Esophagus muscularis mucosa (tissue), 4 donors: ENCODE measurements at places on chromosomes 12 and 14. TPM values are rescaled to one million over a fixed set of nuclear protein-coding genes. Genes with fewer than 3 reads are reported as not detected.

- H3K36me3 ChIP-seq = no peaks in the 10 kb centered on the region
- H3K27me3 ChIP-seq = no peaks in the 10 kb centered on the region
- no peak overlapping the region for H3K4me3 ChIP-seq
- peak; percentile 87 for DNase-seq
- H3K27ac ChIP-seq = no peak overlapping the region
These were observed 1079.4 kb downstream of the TMEM121 start for GRCh38 chr14:106605548-106606448.

GRCh38 chr14:105589161-105589925 is 63.0 kb downstream of the TMEM121 start:
- no peak overlapping the region for H3K4me3 ChIP-seq
- no peaks in the 10 kb centered on the region for H3K36me3 ChIP-seq
- no peak for DNase-seq

Gene TFCP2
- 11.3 TPM for total RNA-seq

DNA sequence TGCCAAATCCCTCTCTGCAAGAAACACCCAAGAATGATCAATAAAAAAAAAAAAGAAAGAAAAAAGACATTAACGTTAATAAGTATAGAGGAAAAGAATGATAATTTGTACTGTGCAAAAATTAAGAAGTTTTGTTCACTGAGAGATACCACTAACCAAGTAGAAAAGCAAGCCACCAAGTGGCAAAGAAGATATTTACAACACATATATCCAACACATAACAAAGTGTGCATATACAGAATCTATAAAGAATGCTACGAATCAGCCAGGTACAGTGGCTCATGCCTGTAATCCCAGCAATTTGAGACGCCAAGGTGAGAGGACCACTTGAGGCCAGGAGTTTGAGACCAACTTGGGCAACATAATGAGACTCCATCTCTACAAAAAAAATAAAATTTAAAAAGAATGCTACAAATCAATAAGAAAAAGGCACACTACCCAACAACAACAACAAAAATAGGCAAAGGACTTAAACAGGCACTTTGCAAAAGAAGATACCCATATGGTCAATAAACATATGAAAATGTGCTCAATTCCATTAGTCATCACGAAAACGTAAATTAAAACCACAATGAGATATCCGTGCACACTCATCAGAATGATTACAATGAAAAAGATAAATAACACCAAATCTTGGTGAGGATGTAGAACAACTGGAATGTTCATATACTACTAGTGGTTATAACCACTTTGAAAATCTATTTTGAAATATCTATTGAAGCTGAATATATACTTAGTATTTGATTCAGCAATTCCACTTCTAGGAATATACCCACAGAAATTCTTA is 19.8 kb downstream of the GALNT4 start:
- H3K4me3 ChIP-seq = no peak overlapping the region
- no peak overlapping the region for H3K27ac ChIP-seq
- DNase-seq = no peak
- no peaks in the 10 kb centered on the region for H3K27me3 ChIP-seq

Gene EIF2S3B
- total RNA-seq = 0.45 TPM

Gene JAG2
- 11.3 TPM for total RNA-seq

- no peak overlapping the region for H3K27ac ChIP-seq
- H3K36me3 ChIP-seq = no peaks in the 10 kb centered on the region
- no peaks in the 10 kb centered on the region for H3K27me3 ChIP-seq
- DNase-seq = no peak
- H3K4me3 ChIP-seq = no peak overlapping the region
These were observed 84.1 kb downstream of the BCL11B start for GRCh38 chr14:99187858-99188257.

DNA sequence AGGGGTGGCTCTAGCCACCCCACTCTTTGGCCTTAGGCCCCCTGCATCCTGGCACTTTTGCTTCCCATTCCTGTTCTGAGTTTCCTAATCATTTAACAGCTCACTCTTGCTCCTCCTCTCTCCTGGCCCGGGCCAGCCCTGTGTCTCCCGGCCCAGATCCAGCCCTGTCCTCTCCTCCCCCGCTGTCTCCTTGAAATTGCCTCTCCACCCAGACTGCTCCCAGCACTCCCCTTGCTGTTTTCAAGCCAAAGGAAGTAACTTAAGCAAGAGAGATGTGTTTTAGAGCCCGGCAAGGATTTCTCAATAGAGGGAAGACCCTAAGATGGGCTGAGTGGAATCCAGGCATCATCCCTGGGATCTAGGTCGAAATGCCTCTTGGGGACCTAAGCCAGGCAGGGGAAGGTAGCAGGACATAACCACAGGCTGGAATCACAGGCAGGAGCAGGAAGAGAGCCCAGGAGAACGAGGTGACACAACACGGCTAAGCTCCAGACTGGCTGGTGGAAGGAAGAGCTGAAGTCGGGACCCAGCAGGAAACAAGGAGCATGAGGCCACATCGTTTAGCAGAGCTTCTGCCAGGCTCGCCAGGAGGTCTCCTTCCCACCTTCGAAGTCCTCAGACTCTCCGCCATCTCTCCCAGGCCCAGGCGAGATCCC is 2.0 kb upstream of the LRP1-AS start:
- peak overlapping the region; percentile 79 for H3K27ac ChIP-seq
- H3K27me3 ChIP-seq = no peaks in the 10 kb centered on the region

DNA sequence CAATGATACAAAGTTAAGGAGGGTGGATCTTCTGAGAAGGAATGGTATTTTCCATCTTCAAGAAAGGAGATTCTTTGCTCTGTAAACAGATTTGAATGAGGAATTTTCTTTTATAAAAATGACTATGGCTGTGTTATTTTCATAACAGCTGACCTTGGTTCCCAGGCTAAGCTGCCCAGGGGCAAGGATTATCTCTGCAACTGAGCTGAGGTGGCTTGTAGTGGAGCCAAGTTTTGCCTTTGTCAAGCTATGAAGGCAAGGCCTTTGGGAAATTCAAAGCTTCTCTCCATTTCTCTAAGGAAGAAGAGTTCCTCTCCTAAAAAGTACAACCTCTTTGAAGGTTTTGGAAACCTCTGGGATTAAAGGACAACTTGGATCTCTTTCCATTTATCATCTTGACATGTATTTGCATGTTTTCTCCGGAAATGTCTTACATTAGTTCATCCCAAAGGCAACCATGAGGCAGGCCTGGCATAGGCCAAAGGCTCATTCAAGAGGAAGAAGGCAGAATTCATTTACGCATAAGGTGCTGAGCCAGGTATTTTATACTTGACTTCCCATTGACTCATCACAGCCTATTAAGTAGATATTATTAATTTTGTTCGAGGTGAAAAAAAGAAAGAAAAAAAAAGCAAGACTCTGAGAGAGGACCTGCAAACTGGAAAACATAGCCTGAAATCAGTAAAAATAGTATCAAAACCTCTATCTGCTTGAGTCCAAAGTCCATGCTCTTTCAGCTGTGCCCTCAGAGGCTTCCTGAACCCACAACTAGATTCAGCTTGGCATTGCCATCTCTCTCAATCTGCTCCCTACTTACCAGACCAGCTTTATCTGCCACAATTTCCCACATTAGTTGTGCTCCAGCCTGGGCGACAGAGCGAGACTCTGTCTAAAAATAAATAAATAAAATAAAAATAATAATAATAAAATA is 24.0 kb upstream of the CKAP4 start:
- H3K36me3 ChIP-seq = no peaks in the 10 kb centered on the region
- H3K27ac ChIP-seq = no peak overlapping the region
- DNase-seq = peak; percentile 8
- H3K4me3 ChIP-seq = no peak overlapping the region
- no peaks in the 10 kb centered on the region for H3K27me3 ChIP-seq

DNA sequence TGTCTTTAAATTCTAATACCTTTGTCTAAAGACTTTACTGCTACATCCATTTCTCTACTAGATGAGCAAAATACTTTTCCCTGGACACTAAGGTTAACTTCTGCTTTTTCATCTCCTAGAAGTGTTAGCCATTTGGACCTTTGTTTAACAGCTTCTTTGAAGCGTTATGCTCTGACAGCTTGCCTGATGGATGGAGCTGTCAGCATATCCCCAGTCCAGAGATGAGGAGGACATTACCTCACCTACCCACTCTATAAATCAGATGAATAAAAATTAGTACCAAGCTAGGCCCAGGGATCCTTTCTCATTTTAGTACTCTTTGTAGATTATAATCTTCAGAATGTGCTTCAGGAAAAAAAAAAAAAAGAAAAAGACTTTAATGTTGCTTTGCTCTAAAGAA is 222.7 kb downstream of the PELI2 start:
- DNase-seq = no peak
- no peaks in the 10 kb centered on the region for H3K36me3 ChIP-seq
- H3K4me3 ChIP-seq = no peak overlapping the region
- no peak overlapping the region for H3K27ac ChIP-seq
- no peaks in the 10 kb centered on the region for H3K27me3 ChIP-seq

DNA sequence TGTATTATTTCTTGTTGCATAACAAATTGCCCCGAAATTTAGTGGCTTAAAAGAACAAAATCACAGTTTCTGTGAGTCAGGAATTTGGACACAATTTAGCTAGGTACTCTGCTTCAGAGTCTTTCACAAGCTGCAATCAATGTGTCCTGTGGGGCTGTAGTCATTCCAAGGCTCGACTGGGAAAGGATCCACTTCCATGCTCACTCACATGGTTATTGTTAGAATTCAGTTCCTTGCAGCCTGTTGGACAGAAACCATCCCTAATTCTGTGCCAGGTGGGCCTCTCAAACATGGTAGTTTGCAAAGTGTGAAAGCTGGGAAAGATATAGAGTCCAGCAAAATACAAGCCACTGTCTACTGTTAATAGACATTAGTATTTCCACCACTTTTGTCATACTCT is 59.7 kb upstream of the ARID2 start:
- no peak overlapping the region for H3K27ac ChIP-seq
- no peak for DNase-seq
- H3K27me3 ChIP-seq = no peaks in the 10 kb centered on the region
- H3K4me1 ChIP-seq = peaks cover 34% of the 10 kb centered on the region
- no peak overlapping the region for H3K4me3 ChIP-seq
- no peaks in the 10 kb centered on the region for H3K36me3 ChIP-seq

GRCh38 chr14:93073910-93074769 is 41.6 kb downstream of the ITPK1 start:
- no peak for DNase-seq
- peaks cover 96% of the 10 kb centered on the region for H3K4me1 ChIP-seq
- H3K36me3 ChIP-seq = no peaks in the 10 kb centered on the region
- H3K27me3 ChIP-seq = no peaks in the 10 kb centered on the region

GRCh38 chr12:75876832-75877762 is 154.5 kb downstream of the PHLDA1 start:
- H3K36me3 ChIP-seq = no peaks in the 10 kb centered on the region
- no peak overlapping the region for H3K27ac ChIP-seq
- no peaks in the 10 kb centered on the region for H3K4me1 ChIP-seq

GRCh38 chr12:131607658-131608447 is 103.0 kb upstream of the SFSWAP start:
- H3K27ac ChIP-seq = no peak overlapping the region
- DNase-seq = no peak
- no peak overlapping the region for H3K4me3 ChIP-seq
- H3K4me1 ChIP-seq = peaks cover 7% of the 10 kb centered on the region
- peaks cover 19% of the 10 kb centered on the region for H3K27me3 ChIP-seq

DNA sequence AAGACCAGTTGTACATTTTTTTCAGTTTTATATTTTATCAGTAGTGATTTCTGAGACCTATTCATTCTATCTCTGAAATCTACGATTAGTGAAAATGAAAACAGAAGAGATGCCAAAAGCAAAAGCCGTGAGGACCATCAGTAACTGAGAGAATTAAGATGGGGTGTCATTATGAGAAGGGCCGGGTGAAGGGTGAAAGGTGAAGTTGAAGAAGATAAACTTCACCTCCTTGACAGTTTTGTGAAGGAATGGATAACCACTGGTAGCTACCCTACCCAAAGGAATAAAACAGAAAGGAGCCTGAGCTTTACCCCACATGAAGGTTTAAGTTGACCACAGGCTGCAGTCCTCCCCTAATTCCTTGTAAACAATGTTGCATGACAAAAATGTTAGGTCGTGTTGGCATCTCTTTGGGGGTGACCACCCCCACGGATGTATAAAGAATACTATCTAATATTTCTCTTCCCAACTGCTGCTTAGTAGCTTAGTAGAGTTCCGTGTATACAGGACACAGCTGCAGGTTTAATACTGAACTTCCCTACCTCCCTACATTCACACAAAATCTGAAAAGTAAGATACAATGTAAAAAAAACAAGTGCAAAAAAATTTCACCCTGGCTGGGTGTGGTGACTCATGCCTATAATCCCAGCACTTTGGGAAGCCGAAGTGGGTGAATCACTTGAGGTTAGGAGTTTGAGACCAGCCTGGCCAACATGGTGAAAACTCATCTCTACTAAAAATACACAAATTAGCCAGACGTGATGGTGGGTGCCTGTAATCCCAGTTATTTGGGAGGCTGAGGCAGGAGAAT is 23.9 kb downstream of the GPR19 start:
- H3K4me3 ChIP-seq = no peak overlapping the region
- H3K36me3 ChIP-seq = no peaks in the 10 kb centered on the region
- no peak overlapping the region for H3K27ac ChIP-seq
- no peaks in the 10 kb centered on the region for H3K27me3 ChIP-seq

Gene SMIM41
- 2.9 TPM for total RNA-seq

DNA sequence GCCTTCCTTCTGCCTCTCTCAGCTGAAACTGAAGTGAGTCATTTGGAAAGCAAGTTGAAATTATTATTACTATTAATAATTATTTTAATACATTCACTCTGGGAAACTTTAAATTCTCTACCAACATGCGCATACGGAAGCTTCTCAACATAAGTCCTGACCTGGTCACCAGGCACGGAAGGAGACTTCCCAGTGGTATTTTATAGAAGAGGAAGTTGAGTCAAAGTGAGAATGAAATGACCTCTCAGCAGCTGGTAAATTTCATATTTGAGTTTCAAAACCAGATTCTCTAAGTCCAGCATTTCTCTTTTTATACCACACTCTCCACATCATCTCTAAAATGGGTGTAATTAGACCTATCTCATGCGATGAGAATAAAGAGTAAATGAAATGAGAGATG is 747.4 kb downstream of the VRK1 start:
- H3K4me1 ChIP-seq = no peaks in the 10 kb centered on the region
- no peaks in the 10 kb centered on the region for H3K36me3 ChIP-seq
- no peak for DNase-seq
- no peaks in the 10 kb centered on the region for H3K27me3 ChIP-seq

- no peak overlapping the region for H3K4me3 ChIP-seq
- no peaks in the 10 kb centered on the region for H3K4me1 ChIP-seq
- H3K27ac ChIP-seq = no peak overlapping the region
- peaks cover 70% of the 10 kb centered on the region for H3K36me3 ChIP-seq
These were observed 46.5 kb downstream of the CAND1 start for GRCh38 chr12:67315661-67316060.

Gene CD163
- 213 TPM for total RNA-seq

Gene SLC10A1
- not detected for total RNA-seq

GRCh38 chr12:4434301-4434700 is 11.3 kb downstream of the FGF6 start:
- H3K27ac ChIP-seq = no peak overlapping the region
- no peaks in the 10 kb centered on the region for H3K4me1 ChIP-seq
- DNase-seq = no peak
- H3K27me3 ChIP-seq = no peaks in the 10 kb centered on the region
- H3K36me3 ChIP-seq = no peaks in the 10 kb centered on the region
- H3K4me3 ChIP-seq = no peak overlapping the region
